AG20443 (cell line): ENCODE measurements at places on chromosomes 6 and 20.

- DNase-seq: no peak
These were observed 71.3 kb upstream of the EYA2 start for GRCh38 chr20:46823271-46823751.

DNA sequence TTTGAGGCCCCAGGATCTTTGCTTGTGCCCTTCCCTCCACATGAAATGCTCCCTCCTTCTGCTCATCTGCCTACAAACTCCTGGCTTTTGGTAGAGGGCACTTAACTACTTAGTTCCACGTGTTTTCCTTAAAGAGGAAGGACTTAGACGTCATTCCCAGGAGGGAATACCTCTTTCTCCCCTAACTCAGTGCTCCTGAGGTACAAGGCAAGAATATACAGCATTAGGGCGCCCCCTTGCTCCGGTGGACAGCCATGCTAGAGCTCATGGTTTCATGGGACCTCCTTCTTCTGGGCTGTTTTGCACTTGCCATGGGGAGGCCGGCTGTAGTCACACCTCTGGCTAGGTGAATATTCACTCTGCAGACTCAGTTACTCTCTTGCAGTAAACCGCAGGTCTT lies 93.8 kb upstream of the LY86 start:
- peak; percentile 18 for DNase-seq

- no peak for DNase-seq
These were observed 195.0 kb upstream of the MARCKS start for GRCh38 chr6:113662093-113662665.

DNA sequence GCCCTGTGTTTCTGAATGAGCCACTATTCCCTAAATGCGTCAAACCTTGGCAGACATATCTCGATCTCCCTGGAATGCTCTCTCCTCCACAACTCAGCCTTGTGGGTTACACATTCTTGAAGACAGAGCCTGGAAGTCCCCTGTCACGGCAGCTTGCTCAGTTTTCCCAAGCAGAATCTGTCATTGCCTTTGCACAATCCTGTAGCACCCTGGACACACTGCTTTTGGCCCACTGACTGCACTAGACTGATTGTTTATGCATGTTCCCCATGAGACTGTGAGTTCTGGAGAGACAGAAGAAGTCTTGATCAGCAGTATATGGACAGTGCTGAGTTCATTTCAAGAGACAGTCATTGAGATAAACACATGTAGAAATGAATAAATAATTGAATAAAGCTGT lies 406.7 kb downstream of the CD83 start:
- DNase-seq: peak; percentile 90

GRCh38 chr6:37272834-37273566 lies 15.1 kb upstream of the TMEM217 start:
- DNase-seq: no peak

- DNase-seq: no peak
These were observed 200.2 kb downstream of the CBLN4 start for GRCh38 chr20:55805138-55805537.

GRCh38 chr6:38508894-38509293 lies 130.8 kb downstream of the BTBD9 start:
- DNase-seq: no peak

DNA sequence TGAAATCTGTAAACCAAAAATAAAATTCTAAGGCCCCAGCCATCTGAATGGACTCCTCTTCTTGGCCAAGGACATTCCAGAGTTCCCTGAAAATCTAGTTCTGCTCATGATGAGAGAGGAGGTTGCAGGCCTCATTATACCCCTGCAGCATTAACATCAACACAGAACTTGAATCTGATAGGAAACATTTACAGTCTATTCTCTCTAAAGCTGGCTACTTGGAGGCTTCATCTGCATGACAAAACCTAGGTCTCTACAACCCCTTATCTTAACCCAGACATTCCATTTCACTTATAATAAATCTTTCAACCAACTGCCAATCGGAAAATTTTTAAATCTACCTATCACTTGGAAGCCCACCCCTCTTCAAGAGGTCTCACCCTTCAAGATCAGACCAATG lies 15.7 kb downstream of the RTN4IP1 start:
- DNase-seq: no peak

- no peak for DNase-seq
These were observed 2.7 kb downstream of the HLA-DOB start for GRCh38 chr6:32814145-32814544.

- DNase-seq: peak; percentile 48
These were observed 1.2 kb upstream of the PARD6B start for GRCh38 chr20:50729901-50730764.

GRCh38 chr6:42012501-42013133 lies 37.7 kb upstream of the TAF8 start:
- no peak for DNase-seq

DNA sequence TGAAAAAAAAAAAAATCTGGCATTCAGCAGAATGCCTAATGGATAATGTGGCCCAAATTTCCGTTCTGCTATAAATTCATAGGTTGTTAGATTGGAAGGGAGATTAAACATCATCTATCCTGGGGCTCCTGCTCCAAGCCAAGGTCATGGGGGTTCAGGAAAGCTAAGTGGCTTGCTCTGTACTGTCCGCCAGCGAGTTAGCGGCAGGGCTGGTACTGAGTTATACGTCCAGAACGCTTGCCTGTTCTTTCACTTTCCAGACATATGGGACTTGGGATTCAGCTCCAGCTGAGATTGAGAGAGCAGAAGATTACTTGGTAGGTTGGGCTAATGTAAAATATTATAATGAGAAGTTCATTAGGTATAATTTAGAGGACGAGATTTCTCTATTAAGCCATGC lies 858 bp downstream of the RWDD1 start:
- peak; percentile 47 for DNase-seq

DNA sequence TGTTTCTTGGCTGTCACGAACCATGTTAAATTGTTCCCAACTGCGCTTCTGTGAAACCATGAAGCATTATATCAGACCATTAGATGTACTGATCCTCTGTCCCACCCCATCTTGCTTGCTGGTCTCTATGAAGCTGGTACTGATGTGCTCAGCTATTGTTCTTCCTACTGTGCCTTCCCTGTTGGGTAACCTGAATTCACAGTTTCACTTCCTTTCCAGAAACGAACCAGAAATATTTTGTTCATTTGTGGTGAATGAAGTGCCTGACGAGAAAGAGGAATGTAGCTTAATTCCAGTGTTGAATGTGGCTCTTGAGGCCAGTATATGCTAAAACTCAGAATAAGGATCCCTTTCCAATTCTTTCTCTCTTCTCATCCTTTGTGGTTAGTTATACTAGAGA lies 58.1 kb upstream of the SNAP91 start:
- DNase-seq: no peak

GRCh38 chr6:79605061-79605460 lies 26.1 kb upstream of the SH3BGRL2 start:
- no peak for DNase-seq

DNA sequence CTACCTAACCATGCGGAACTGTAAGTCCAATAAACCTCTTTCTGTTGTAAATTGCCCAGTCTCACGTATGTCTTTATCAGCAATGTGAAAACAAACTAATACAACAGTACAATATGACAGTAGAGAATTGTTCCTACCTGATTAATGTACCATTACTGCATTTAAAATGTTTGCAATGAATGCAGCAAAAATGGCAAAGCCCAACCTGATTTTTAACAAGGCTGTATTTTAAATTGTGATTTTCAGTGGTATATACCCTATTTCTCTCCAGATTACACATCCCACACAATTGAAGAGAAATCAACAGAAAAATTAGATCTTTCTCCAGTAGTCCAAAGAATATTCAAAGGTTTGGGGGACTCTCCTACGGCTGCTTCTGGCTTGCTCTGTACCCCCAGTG lies 3.3 kb upstream of the PCSK2 start:
- DNase-seq: no peak

DNA sequence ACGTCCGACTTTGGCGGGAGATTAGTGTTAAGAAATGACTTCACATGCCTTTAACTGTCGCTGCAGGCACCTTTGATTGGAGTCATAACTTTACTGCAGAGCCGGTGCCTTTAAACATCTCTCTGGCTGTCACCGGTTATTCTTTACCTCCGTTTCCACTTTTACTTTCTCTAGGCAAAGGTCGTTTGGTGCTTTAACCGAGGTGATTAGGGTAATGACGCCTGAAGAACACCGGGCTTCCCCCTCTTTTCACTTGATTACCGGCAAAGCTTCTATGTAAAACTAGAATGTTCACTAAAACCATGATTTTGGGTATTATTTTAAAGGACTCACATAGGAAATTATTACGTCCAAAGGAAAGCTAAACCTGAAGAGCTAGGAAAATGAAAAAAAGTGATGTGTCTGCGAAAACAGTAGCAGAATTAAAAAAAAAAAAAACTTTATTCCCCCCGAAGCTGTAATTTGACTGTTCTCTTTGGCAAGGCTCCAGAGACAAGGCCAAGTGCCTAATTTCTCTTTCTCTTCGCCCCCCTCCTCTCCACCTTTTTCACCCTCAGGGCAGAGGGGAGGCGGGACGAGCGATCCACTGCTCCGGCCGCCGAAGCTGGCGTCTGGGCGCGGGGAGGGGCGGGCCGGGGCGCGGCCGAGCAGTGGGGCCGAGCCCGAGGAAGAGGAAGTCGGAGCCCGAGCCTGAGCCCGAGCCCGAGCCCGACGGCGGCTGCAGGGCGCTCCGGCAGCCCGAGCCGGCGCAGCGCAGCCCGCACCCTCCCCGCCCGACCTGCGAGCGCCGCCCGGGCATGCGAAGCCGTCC lies at the start of gene PLEKHG1:
PLEKHG1 (plus strand) TSS at position 687 of the 811 bp plus-strand sequence. CDS start 133,797 bp downstream, outside the sequence.
- peak; percentile 88 for DNase-seq

DNA sequence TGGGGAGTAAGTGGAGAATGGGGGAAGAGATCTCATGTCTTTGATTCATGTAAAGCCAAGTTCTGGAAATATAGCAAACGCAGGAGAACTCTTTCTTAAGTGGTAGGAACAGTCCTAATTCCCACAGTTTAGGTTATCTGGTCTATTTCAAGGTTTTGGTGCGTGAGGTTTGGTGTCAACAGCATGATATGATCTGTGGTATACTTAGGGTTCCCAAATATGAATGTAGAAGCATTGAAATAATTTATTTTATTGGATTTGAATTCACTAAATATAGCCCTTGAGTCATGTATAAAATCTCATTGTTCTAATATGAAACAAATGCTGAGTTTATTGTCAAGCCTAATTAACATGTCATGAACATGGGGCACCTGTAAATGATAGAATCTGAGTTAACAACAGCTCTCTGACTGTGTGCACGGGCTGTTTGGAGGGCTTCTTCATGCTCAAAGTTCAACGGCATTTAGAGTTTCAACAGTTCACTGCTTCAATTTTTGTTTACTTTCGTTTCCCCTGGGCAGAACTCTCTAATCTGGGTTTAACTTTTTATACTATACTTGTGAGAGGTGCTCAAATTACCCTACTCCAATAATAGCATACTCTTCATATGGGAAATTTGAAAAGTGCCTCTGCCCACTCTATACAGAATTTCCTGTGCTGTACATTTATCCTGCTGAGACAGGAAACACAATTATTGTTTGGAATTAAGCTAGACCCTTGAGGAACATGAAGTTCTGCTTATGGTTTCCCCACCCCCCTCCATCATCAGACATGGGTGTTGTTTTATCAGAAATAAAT lies 236.3 kb upstream of the ZNF217 start:
- peak; percentile 23 for DNase-seq

GRCh38 chr6:84871925-84872324 lies 107.5 kb upstream of the TBX18 start:
- no peak for DNase-seq

- no peak for DNase-seq
These were observed 8.8 kb upstream of the FBXO30 start for GRCh38 chr6:145823328-145823944.

DNA sequence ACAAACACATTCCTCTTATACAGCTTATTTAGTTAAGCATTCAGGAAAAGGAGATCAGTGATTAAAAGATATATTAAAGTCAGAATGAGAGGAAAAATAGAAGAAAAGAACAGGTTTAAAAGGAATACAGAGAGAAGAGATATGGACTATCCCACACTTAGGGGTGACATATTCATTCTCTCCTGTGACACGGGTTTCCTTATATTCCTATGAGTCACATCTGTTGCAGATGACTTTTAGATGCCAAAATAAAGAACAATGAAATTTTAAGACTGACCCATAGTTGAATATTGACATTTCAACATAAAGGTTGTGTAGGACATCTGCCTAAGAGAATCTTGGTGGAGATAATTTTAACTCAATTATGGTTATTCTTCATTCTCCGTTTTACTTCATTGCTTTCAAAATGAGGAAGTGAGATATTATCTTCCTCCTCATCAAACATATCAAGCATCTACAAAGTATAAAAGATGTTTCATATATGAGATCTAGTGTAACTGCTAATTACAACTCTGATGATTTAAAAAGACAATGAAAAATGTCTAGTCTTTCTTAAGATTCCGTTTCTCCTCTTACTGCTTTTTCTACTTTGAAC lies 1336.7 kb upstream of the CITED2 start:
- no peak for DNase-seq

DNA sequence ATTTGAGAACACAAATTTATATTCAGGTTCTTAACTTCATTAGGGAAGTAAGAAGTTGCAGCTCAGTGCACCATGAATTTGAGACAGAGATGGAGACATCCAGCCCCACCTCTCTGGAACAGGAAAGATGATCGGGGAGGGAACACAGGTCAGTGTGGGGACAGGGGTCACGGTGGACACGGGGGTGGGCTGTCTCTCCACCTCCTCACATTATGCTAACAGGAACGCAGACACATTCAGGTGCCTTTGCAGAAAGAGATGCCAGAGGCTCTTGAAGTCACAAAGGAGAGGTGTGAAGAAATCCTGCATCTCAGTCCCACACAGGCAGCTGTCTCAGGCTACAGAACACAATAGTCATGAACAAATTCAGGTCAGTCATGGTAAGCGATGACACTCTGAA lies 3.1 kb downstream of the HLA-C start:
- no peak for DNase-seq

- DNase-seq: peak; percentile 67
These were observed 58.1 kb downstream of the UBE2V1 start for GRCh38 chr20:50054626-50055511.
